ENCODE measurements at places on chromosomes 1 and 21. TPM values are rescaled to one million over a fixed set of nuclear protein-coding genes. Genes with fewer than 3 reads are reported as not detected.

Gene LCA5L
- total RNA-seq, result 1.1 TPM

Gene FAM110D
- 1.6 TPM for total RNA-seq

Gene SLC66A1
- 7.7 TPM for total RNA-seq

Gene S100A3
- not detected for total RNA-seq

Gene TMEM240
- 6.7 TPM for total RNA-seq

Gene MYOM3
- 7.7 TPM for total RNA-seq

Gene PPP1R15B
- total RNA-seq, result 45.2 TPM

Gene S100A12
- 5.6 TPM for total RNA-seq

Gene JAK1
- total RNA-seq, result 137 TPM

Gene MIXL1
- total RNA-seq, result not detected

GRCh38 chr1:114853584-114853983 is 1.1 kb upstream of the SYCP1 start:
- no peak for DNase-seq

DNA sequence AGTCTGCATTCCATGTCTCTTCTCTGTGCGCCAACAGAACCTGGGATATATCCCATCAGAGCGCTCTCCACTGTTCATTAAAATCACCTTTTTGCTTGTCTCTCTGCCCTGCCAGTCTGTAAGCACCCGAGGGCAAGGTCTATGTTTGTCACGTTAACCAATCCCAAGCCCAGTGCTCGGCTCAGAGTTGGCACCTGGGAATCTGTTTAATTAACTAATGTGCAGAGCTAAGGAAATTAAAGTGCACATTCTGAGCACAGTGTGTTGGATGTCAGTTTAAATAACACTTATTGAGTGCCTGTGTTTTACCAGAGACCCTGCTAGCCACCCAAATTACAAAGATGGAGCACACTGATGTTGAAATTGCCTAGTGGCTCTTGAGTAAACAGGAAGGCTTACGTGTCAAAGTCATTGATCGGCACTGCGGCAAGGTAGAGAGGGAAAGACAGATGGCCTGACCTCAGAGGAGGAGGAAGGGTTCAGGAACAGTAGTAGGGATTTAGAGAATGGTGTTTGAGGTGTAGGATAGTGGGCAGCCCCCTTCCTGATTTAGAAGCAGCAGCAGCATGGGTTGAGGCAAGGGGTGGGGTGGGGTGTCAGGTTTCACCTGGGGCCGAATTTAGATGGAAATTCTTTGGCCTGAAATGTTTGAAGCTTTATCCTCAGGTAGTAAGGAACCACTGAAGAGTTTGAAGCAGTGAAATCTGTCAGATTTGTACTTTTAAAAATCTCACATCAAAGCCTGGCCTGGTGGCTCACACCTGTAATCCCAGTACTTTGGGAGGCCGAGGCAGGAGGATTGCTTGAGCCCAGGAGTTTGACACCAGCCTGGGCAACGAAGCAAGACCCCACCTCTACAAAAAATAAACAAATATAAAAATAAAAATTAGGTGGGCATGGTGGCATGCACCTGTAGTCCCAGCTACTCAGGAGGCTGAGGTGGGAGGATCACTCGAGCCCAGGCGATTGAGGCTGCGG is 7.7 kb downstream of the ARMH1 start:
- DNase-seq, result no peak

GRCh38 chr1:76075877-76076276 is 1.3 kb downstream of the ST6GALNAC3 start:
- DNase-seq, result no peak

DNA sequence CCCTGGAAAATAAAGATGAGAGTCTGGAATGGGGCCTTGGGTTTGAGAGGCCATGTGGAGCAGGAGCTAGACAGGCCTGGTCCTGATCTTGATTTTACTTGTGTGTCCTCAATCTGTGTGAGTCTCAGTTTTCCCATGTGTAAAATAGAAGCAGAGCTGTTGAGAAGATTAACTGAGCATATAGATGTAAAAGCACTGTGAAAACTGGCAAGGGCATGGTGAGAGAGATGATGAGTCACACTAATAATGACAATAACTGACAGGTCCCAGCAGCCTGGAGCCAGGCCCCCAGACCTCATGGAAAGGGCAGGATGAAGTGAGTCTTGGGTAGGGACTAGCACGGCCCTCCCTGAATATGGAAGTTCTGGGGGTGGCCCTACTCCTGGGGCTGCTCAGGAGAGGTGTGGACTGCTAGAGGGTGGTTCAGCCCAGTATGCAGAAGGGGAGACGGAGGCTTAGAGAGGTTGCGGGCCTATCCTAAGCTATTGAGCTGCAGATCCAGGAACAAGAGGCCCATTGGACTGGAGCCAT is 2.8 kb upstream of the AHDC1 start:
- DNase-seq, result no peak

- no peak for DNase-seq
Observed at GRCh38 chr1:41813755-41814745, 104.7 kb downstream of the HIVEP3 start.

GRCh38 chr1:202968895-202969295 is 1.8 kb upstream of the CYB5R1 start:
- DNase-seq, result no peak

DNA sequence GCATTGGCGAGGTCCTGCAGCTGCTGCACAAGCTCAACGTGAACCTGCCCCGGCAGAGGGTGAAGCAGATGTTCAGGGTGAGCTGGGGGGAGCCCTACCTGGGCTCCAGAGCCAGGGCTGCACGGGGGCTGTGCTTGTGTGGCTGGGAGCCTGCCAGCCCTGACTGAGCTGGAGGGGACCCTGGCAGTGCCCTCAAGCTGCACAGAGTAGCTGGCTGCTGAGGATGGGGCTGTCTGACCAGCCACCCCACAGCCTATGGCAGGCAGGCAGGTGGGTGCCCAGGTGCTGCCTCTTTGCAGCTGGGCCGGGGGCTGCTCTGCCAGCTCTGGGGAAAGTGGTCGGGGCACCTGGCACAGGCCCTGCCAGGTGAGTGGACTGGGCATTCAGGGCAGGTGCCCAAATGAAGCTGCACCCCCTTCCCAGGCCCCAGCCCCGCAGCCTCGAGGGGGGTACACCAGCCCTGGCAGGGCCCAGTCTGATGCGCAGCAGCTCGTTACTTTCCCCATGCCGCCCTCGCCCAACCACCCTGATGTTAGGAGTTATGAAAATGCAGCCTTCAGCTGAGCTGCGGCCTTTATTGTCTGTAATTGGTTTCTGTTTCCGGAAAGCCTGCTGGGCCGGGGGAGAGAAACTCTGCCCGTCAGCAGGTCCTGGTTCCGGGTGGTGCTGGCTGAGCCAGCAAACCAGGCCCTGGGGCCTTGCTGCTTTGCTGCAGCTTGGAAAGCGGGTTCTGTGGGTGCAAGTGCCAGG is 4.3 kb downstream of the PLCH2 start:
- no peak for DNase-seq

DNA sequence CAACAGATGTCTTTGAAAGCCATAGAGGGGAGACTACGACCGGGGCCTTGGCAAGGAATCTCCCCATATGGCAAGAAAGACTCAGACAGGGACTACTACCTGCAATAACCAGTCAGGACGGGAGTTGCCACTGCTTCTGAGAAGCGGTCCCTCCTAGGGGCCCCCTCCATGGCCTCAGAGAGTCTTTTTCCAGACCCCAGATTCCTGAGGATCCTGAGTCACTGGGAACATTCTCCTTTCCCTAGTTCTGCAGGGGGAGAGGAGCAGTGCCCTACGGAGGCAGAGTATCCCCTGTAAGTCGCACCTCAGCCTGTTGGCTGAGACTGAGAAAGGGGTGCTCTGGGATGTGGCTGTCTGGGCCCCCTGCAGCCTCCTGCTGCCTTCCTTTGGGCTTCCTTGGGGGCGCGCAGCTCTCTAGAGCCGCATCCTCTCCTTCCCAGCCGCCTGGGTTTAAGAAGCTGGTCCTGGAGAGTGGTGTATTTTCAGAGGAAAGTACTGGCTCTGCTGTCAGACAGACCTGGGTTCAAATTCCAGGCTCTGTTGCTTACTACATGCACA is 7.8 kb downstream of the GLIS1 start:
- DNase-seq, result no peak

GRCh38 chr1:40887652-40888051 is 25.5 kb upstream of the CITED4 start:
- no peak for DNase-seq

DNA sequence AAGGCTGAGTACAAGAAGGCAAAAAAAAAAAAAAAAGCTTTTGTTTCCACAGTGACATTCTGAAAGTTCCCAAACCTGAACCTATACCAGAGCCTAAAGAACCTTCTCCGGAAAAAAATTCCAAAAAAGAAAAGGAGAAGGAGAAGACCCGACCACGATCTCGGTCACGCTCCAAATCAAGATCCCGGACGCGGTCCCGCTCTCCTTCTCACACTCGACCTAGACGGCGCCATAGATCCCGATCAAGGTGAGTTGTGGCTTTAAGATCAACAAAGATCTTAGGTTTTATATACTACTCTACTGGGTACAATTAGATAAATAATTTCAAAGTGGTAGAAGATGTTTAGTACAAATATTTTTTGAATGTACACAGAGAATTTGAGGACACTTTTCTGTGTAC is 9.3 kb downstream of the SRRM1 start:
- DNase-seq, result no peak

DNA sequence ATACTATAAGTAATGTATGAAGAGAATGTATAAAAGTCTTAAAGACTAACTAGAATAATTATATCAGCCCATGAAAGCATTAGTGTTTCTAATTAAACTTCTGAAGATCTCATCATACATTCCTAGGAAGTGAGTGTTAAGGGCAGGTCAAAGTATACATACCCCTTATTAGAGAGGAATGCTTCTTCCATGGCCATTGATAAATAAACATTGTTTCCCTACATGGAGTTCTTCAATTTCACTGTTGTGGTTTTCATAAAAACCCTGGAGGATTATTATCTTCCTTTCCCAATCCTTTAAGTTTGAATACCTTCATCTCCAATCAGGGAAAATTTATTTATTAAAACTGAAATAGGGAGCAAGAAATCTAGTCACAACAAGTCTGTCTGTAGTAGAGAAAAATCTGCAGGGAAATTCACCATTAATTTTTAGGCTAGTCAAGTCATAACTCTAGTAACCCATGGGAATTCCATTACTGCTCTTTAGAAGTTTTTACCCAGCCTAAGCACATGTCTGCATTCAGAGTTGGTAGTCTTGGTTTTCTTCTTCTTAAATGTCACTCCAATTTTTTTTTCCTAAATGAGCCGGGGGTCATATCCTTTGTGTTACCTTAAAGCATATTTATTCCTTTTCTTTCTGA is 147.0 kb downstream of the TNFSF18 start:
- no peak for DNase-seq

DNA sequence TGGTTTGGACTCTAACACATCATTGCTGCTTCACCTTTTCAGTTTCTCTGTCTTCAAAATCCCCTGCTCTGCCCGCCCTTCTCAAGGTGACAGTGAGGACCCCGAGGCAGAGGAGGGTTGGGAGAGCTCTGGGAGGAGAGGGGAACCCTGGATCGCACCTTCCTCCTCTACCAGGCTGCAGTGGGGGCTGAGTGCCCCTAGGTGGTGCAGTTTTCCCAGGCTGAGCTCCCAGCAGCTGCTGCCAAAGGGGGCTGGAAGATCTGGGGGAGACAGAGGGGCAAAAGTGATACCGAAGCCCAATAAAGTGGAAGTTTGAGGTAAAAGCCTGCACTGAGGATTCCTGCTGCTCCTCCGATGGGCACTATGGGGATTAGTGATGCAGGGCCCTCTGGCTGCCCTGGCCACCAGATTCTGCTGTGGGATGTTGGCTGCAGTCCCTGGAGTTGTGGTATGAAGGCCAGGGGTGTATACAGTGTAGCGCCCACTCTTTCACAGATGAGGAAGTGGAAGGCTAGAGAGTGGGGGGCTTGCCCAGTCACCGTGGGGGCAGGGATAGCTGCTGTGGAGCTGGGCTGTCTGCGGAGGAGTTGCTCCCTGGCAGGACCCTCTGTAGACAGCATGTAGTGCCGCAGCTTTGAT is 40.7 kb upstream of the SCMH1 start:
- no peak for DNase-seq

Data from urinary bladder (tissue), 4 donors.